ENCODE measurements at places on chromosomes 7 and 10.

GRCh38 chr10:70596860-70597809 is 5.4 kb downstream of the PRF1 start:
- DNase-seq: no peak

GRCh38 chr7:35518767-35519166 is 176.2 kb downstream of the HERPUD2 start:
- DNase-seq: no peak

DNA sequence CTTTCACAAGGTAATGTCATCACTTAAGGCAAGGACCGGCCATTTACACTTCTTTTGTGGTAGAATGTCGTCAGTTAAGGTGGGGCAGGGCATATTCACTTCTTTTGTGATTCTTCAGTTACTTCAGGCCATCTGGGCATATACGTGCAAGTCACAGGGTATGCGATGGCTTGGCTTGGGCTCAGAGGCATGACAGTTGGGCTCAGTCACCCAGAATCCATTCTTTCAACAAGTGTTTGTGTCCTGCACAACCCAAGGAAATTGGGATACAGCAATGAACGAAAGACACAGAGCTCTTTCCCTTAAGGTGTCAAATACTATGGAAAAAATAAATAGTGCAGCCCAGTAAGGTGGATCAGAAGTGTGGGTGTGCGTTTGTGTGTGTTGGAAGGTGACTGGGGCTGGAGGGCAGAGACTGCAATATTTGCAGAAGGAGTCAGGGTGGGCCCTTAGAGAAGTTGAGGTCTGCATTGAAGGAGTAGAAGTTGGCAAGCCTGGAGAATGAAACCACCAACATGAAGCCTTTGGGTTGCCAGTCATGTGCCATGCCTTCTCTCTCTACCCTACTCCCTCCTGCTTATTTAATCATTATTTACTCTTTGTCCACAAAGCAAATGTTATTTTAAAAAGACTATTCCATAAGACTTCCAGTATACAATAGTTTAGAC is 222.8 kb upstream of the PRKCQ start:
- no peak for DNase-seq

- no peak for DNase-seq
These were observed 28.7 kb upstream of the JAKMIP3 start for GRCh38 chr10:132036887-132037675.

DNA sequence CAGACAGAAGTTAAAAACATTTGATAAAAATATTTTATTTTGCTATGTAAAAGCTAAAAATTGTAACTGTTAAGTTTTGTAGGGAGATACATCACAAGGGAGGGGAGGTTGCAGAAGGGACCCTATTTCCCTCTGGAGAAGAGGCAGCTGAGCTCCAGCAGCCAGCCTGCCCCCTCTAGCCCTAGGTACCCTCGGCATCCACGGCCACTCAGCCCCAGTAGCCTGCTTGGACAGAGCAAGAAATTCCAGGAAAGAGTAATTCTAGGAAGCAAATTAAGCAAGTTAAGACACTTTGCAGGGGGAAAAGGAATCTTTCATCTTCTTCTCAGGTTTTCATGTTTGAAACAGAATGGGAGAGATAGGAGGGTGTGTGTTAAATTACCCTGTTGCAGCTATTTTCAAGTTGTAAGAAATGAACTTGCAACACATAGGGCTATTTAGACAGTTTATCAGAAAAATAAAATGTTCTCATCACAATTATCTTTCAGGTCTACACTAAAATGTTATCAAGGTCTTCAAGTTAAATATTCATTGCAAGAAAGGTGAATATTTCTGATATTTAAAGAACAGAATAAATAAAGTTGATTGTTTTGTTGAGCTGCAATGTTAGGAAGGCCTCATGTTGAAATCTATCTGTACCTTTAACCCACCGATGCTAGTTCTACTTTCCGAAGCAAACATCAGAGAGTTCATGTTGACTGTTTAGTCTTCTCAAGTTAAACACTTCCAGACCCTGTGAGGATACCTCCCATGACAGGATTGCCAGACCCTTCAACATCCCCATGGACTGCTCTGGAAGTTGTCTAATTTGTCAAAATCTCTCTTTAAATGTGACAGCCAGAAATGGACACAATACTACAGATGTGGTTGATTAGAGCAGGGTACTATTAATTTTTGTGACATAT is 5.5 kb downstream of the SGCE start:
- DNase-seq: no peak

GRCh38 chr10:77028042-77028441 is 609.6 kb downstream of the KCNMA1 start:
- no peak for DNase-seq

- DNase-seq: peak; percentile 35
These were observed 24.6 kb upstream of the MKLN1 start for GRCh38 chr7:131302876-131303707.

GRCh38 chr10:3452683-3453361 is 280.2 kb upstream of the PITRM1 start:
- DNase-seq: no peak

DNA sequence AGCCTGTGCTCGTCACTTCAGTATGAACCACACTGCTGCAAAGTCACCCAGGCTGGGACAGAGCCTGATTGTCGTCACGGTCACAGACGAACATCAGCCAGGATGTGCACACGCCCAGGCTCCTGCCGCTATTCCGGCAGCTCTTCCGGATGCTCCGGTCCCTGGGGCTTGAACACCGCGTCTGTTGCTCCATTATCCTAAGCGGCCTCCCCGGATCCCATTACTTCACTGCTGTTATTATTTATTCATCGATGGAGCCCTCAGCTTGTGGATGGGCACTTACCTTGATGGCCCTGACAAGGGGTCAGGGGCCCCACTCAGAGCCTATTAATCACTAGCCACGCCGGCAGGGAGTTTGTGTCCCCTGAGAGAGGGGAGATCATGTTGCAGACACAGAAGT is 120.8 kb upstream of the PCBD1 start:
- no peak for DNase-seq

- DNase-seq: no peak
These were observed 618.9 kb downstream of the CALN1 start for GRCh38 chr7:71793251-71793650.

DNA sequence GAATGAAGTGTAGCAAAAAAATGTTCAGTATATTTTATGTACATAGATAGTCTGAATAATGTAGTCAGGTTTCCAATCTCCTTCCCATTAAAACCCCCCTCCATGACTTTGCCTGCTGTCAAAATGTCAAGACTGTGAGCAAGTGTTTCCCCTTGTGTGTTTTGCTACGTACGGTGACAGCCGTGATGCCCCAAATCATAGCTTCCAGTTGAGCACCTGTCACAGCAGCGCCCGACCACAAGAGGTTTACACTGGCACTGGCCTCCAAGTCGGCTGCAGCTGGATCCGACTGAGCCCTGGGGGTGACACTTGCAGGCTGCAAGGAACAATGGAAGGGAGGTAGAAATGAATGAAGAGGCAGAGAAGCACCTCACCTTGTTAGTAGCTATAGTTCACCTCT is 62.3 kb downstream of the LAMB4 start:
- no peak for DNase-seq

- DNase-seq: no peak
These were observed 1.5 kb upstream of the HECW1 start for GRCh38 chr7:43110791-43111535.

DNA sequence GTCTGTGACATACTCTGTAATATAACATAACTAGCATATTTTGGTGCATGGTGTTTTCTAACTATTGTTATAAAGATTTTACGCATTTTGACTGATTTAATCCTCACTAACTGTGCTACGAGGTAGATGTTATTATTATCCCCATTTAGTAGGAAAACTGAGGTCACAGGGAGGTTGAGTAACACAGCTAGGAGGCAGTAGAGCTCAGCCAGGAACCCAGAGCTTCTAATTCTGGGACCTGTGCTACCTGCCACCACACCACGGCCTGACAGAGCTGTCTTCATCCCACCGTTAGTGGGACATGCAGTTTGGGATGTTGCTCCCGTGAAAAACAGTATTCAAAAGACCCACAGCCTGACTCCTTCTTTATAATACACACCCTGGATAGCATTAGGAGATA is 962.5 kb downstream of the CNTNAP2 start:
- DNase-seq: no peak

- DNase-seq: no peak
These were observed 170.2 kb downstream of the SKAP2 start for GRCh38 chr7:26694141-26694540.

GRCh38 chr7:94160719-94161435 is 156.7 kb upstream of the BET1 start:
- DNase-seq: no peak

GRCh38 chr7:158362001-158362400 is 225.6 kb downstream of the PTPRN2 start:
- no peak for DNase-seq

DNA sequence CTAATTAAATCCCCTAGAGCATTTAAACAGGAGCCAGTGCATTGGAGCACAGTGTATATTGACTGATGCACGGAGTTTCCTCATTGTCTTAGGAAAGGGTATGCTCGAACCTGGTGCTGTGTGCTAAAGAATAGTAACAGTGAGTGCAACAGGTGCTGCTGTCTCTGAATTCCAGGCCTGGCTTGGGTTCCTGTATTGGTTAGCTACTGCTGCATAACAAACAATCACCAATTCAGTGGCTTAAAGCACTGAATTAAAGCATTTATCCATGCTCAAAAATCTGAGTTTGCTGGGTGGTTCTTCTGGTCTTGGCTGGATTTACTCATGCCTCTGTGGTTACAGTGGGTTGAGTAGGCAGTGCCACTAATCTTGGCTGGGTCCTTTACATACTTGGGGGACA is 1.8 kb upstream of the PNLIPRP1 start:
- no peak for DNase-seq

GRCh38 chr10:110415809-110416208 is 81.9 kb upstream of the DUSP5 start:
- DNase-seq: no peak

DNA sequence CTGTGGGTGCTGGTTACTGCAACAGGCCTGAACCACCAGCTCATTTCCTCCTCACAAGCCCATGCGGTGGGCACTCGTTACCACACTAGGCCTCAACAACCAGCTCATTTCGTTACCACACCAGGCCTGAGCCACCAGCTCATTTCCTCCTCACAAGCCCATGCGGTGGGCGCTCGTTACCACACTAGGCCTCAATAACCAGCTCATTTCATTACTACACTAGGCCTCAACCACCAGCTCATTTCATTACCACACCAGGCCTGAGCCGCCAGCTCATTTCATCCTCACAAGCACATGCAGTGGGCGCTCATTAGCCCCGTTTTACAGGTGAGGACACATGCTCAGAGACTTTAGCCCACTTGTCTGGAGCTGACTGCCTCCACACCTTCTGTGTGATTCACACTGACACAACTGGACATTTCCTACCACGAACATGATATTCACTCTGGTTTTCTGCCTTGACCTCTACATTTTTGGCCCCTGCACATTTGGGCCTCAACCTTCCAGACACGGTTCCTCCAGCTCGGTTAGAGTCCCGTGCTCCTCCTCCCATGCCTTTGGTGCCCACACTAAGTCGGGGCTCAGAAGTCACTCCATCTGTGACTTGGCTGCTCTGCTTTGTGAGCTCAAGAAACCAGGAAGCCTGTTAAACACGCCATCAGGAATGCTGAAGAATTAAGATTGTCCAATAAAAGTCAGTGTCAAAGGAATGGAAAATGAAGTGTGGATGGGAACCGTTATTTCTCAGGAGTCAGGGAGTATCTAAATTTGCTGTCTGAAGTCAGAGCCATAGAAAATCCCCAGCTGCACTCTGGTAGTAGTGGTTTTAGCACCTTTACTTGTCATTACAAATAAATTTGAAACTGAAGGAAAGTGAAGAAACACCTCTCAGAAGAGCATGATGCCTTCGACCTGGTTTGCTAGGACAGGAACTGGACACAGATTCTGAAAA is 55.8 kb upstream of the LANCL2 start:
- peak; percentile 68 for DNase-seq

DNA sequence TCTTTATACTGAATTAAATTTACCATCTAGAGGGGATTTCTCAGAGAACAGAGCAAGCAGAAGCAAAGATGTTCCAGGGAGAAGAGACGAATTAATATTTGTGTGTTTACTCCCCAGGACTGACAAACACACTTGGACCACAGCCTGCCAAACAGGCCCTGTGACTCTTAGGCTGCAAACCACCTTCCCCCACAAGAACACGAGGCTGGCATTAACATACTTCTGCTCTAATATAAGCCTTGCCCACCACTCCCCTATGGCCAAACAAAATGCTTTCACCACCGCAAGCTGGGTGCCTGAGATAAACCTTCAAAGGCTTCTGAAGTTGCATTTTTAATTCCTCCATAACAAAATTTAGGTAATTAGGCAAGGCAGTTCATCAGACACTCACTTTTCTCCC is 88.4 kb downstream of the FGFR2 start:
- DNase-seq: no peak

DNA sequence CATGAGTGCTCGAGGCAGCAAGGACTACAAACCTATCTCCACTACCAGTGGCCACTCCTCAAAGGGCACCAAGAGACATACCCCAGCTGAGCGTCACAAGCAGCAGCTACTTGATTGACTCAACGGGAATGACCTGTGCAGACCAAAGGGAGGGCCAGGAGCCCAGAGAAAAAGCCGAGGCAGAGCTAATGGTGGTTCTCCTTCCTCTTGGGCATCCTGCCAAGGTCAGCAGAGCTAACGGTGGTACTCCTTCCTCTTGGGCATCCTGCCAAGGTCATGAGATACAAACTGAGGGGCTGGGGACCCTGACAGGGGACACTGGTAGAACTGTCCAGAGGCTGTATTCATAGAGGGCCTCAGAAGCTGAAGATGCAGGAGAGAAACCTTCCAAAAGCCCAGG is 60.4 kb downstream of the FAM53B start:
- DNase-seq: no peak

- peak; percentile 51 for DNase-seq
These were observed 390.1 kb downstream of the GATA3 start for GRCh38 chr10:8444630-8445029.

GRCh38 chr10:24723386-24723787 is 300 bp downstream of the ARHGAP21 start:
- peak; percentile 34 for DNase-seq

DNA sequence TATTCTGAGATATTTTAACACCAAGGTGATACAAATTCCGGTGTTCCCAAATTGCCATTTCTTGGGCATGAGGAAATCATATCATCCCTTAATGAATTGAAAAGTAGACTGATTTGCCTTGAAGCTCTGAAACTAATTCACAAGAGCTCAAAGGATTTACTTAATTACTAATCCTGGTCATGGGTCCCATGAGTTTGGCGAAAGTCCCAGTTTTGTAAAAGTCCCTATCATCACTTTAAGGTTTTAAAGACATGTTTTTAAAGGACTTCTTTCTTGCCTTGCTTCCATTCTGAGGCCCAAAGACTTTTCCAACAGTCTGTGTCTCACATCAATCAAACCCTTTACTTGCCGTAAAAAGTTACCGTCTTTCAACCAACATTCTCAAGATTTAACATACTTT is 377.9 kb downstream of the DNAJB9 start:
- DNase-seq: no peak
